ENCODE measurements at places on chromosomes 2 and 18.

- DNase-seq = peak; percentile 31
Measured at GRCh38 chr2:238370823-238371372, 50.6 kb downstream of the TRAF3IP1 start.

- DNase-seq = no peak
Measured at GRCh38 chr2:73952499-73953446, 26.1 kb downstream of the DGUOK start.

DNA sequence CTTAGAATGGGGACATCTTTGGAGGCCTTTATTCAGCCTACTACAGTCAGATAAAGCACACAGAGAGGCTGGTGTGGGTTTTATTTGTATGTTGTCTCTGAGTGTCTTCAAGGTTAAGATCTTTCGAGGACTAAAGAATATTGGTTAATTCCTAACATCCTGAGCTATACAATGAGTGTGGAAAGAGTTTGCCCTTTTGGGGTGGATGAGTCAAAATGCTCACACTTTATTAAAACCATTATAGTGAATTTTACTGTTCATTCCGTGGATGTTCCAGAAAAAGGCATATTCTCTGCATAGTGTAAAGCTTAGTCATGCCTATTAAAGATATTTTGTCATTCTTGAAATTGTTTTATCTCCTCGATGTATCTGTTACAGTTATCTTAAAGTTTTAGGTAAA lies 29.1 kb upstream of the SLC38A11 start:
- no peak for DNase-seq

GRCh38 chr18:54950221-54950620 lies 9.0 kb downstream of the CCDC68 start:
- no peak for DNase-seq

DNA sequence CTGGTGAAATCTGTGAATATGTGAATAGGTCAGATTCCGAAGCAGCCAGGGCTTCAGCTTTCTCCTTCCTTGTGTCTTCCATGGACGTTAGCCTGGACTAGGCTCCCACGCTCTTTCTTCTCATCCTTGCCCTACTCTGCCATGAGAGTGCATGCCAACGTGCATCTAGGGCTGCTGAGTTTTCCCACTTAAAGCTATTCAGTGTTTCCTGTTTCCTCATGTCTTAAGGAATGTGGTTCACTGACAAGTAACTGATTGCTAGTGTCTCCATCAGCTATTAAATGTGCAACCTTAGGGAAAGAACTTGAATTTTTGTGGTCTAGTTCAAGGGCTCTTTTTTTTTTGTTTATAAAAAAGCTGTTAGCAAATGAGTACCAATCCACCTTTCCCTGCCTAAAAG lies 642.3 kb upstream of the LINC00305 start:
- no peak for DNase-seq

- no peak for DNase-seq
Measured at GRCh38 chr2:50196775-50197480, 835.0 kb downstream of the NRXN1 start.

- DNase-seq = no peak
Measured at GRCh38 chr2:27174638-27175037, 25.8 kb downstream of the TCF23 start.

- DNase-seq = no peak
Measured at GRCh38 chr18:62196079-62196478, 9.0 kb downstream of the RELCH start.

- no peak for DNase-seq
Measured at GRCh38 chr2:181828122-181828705, 63.3 kb upstream of the ITPRID2 start.

GRCh38 chr2:46029332-46029811 lies 267.8 kb upstream of the EPAS1 start:
- no peak for DNase-seq

DNA sequence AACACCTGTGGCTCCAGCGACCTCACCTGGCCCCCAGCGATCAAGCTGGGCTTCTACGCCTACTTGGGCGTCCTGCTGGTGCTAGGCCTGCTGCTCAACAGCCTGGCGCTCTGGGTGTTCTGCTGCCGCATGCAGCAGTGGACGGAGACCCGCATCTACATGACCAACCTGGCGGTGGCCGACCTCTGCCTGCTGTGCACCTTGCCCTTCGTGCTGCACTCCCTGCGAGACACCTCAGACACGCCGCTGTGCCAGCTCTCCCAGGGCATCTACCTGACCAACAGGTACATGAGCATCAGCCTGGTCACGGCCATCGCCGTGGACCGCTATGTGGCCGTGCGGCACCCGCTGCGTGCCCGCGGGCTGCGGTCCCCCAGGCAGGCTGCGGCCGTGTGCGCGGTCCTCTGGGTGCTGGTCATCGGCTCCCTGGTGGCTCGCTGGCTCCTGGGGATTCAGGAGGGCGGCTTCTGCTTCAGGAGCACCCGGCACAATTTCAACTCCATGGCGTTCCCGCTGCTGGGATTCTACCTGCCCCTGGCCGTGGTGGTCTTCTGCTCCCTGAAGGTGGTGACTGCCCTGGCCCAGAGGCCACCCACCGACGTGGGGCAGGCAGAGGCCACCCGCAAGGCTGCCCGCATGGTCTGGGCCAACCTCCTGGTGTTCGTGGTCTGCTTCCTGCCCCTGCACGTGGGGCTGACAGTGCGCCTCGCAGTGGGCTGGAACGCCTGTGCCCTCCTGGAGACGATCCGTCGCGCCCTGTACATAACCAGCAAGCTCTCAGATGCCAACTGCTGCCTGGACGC lies 4.9 kb downstream of the GPR35 start:
- no peak for DNase-seq

GRCh38 chr2:101300836-101301235 lies 7.7 kb downstream of the RNF149 start:
- DNase-seq = no peak

DNA sequence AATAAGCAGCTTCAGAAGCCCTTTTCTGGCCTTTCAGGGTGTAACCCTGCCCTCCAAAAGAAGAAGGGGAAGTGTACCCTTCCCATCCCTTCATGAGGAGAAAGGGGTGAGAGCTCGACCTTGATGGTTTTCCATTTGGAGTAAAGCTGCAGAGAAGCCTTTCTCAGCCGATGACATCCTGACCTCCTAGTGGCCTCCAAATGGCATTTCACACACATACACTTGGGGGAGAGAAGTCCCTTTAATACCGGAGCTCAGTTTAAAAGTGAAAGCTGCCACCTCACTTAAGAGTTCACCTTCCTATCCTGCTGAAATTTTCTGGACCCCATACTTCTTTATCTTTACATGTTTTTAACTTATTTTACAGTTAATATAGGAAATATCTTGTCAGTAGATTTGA lies 716.7 kb downstream of the DCDC2C start:
- DNase-seq = no peak

- no peak for DNase-seq
Measured at GRCh38 chr18:39702888-39703287, 2137.3 kb upstream of the CELF4 start.

DNA sequence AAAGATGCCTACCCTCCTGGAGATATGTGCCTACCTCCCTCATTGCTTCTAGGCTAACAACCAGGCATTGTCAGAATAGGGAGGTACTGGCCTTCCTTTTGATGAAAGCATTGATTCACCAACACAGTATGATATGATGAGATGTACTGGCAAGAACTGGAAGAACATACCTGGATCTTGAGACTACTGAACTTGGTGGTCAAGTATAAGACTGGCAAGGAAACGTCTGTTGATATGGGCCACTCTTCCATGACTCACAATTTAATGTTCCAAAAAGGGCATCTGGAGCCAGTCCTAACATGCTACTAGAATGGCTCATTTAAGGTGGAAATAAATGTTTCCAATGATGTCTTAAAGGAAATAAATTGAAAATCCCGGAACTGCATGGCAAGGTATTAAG lies 18.1 kb downstream of the DTNB start:
- DNase-seq = no peak

GRCh38 chr2:73084971-73085370 lies 13.5 kb upstream of the SFXN5 start:
- DNase-seq = no peak

- no peak for DNase-seq
Measured at GRCh38 chr2:70161069-70161534, 29.7 kb downstream of the C2orf42 start.

GRCh38 chr2:44120428-44120827 lies 48.2 kb upstream of the PPM1B start:
- no peak for DNase-seq

- no peak for DNase-seq
Measured at GRCh38 chr2:179965291-179966258, 41.5 kb downstream of the CWC22 start.

- no peak for DNase-seq
Measured at GRCh38 chr2:231696004-231696367, 12.3 kb upstream of the PTMA start.

GRCh38 chr18:331221-331821 lies 63.5 kb upstream of the THOC1 start:
- DNase-seq = no peak

GRCh38 chr2:179939259-179939658 lies 67.8 kb downstream of the CWC22 start:
- no peak for DNase-seq

GRCh38 chr18:7436166-7436565 lies 130.9 kb upstream of the PTPRM start:
- DNase-seq = no peak

- no peak for DNase-seq
Measured at GRCh38 chr2:156956161-156956560, 301.3 kb upstream of the GALNT5 start.

- no peak for DNase-seq
Measured at GRCh38 chr2:207428573-207428972, 101.2 kb upstream of the CREB1 start.

DNA sequence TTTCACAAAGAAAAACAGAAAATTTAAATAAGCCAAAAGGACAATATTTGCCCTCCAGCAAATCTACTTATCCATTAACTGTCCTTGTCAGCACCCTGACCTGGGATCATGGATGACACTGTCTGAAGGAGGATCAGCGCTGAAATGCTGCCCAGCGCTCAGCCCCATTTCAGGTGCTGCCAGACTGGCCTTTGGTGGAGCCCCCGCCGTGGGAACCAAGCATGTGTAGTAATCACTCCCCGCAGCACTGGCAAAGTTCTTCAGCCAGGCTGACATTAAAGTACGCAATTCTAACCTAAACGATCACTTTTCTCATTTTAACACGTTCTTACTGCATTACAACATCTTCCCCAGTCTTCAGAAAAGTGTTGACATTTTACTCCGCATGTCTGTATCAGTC lies 108.6 kb upstream of the GPC1 start:
- DNase-seq = no peak

DNA sequence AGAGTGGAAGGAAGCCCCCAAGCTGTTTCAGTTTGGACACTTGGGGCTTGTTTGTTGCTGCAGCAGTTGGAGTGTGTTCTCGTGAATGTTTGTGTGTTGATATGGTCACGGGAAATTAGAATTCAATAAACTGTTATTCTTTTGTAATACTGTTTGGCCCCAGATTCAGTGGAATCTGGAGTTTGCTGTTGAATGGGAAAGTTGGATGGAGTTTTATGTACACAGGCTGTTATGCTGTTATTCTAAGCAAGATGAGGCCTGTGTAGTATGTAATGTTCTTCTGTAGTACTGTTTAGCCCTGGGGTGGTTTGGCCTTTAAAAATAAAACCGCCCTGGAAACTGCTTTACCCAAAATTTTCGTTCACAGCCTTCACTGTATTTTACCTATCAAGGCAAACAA lies 810.4 kb upstream of the HS6ST1 start:
- no peak for DNase-seq

GRCh38 chr2:207308519-207309224 lies 142.9 kb upstream of the KLF7 start:
- no peak for DNase-seq

DNA sequence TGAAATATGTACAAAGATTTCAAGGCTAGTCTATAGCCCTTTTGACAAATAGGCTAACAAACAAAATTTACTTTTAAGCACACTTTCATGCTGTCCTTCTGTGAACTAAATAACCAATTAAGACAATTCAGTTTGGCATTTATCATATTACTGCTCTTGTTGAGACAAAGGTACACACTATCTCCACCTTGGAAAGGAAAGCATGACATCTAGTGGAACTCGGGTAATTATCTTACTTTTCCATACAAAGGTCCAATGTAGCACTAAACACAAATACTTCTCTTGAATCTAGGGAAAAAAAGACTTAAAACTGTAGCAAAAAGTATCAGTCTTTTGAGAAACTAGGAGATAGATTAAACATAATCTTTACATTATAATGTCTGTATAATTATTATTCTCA lies 125.0 kb upstream of the CD226 start:
- DNase-seq = no peak

DNA sequence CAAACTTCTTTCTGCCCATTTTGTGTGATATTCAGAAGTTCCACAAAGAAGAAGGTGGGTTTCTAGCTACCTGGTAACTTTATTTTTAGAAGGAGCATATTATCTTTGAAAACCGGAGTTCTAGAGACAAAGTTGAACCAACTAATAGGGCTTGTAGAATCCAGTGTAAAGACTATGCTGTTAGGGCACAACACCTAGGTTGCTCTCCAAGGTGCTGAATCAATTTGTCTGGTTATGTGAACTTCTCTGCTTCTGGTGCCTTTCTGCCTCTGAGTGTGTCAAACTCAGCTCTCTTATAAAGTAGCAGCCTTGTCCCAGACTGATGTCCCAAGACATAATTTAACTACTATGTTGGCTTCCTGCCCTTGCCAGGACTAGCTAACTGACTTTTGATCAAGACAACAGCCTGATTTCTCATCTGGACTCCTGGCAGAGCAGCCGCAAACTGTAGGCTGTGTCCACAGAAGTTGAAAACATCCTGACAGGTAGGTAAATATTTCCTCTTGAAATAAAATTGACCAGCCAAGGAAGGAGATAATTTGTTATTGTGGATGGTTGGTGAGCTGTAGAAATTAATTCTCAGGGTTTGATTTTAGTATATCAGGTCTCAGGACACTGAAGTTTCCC lies 119.4 kb downstream of the CYRIA start:
- DNase-seq = no peak

- DNase-seq = no peak
Measured at GRCh38 chr2:16021611-16022363, 81.4 kb downstream of the MYCN start.

DNA sequence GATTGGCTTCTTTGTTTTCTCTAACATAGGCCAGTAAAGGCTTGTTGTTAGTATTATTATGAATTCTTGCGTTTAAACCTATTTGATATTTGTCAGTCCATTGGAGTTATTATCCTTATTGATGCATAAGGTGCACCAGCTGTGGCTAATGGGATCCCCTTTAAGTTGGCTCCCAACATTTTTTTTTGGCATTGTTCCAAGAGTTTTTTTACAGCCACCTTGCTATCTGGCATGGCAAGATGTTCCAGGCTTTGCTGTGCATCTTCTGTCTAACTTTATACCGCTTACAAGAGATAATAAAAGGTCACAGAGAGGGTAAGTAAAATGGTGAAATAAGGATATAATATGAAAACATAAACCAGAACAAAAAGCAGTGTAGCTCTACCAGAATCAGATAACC lies 157.5 kb upstream of the TACR1 start:
- DNase-seq = no peak
